Dorsolateral prefrontal cortex (tissue), 122 donors: ENCODE measurements at places on chromosomes 7 and 10.

GRCh38 chr7:104983076-104983577 lies 30.9 kb upstream of the KMT2E start:
- no peak for DNase-seq

DNA sequence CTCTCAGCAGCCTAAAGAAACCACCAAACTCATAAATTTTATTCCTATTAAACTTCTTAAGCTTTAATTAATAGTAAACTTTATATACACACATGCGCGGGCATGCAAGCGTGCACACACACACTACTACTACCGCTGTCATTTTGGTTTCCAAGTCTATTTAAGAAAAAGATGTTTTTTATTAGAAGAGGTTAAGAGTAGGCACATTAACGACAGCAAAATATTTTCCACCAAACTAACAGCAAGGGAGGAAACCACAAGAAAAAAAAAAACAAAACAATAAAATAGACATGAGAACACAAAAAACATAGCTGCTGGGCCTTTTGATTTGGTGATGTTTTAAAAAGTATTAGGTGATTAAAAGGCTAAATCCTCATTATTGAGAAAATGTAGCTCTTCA lies 28.6 kb downstream of the RTKN2 start:
- no peak for DNase-seq

DNA sequence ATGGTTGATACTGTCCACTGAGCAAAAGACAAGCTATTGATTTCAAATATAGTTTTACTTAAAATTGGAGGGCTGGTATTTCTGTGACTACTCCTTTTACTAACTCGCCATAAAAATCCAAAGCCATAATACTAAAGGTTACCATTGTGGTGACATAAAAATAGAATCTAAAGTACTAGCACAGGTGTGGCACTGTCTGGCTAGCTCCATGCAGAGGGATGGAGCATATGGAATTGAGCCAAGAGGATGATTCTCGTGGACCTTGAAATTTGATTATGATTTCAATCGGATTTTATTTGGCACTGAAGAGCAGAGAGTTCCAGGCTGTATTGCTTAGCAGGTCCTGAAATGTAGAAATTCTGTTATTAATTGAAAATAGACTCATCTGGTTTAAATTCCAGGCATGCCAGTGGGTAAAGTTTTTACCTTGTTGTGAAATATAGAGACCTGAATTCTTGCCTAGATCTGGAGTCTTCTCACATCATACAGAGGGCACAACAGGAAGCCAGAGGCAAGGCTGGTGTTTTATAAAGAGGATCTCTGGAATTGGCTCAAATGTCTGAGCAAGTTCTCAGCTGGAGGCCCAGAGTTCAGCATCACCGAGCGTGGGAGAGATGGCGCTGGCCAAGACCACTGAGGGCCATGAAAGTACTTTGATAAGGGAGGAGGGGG lies 29.9 kb upstream of the DLD start:
- no peak for DNase-seq

DNA sequence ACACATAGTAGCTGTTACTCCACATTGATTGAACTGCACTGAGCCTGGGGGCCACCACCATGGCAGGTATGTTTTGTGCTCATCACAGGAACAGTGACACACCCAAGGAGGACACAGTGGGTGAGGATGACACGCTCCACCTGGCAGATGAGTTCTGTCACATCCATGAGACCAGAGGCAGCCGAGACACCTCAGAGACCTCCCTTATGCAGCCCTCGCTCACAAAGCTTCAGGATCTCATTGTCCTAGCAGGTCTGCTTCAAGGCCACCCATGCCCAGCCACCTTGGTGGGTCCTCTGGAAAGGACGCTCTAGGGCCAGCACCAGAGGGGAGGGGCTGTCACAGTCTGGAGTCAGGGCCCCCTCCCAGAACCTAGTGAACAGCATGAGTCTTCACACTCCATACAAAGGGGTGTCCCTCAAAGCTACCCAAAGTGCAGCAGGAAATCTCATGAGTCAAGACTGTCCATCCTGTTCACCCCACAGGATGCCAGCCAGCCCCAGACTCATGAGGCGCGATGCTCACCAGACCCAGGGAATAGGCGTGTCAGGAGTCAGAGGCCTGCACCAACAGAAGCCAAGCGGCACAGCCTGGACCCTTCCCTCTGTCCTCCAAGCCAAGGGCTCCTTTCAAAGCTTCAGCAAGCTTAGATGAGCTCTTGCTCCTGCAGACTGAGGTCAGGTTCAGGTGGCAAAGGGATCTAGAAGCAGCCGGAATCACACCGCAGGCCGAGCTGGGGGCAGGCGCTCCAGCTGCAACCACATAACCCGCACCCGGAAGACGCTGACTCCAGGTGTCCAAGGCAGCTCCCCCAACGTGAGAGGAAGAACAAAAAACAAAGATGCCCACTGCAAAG lies 9.6 kb downstream of the FAM53B start:
- no peak for DNase-seq
